Activated CD4-positive, CD25-positive, alpha-beta regulatory T cell (primary cell): ENCODE measurements at places on chromosomes 2 and 18.

GRCh38 chr2:23055251-23055650, 329.7 kb upstream of the KLHL29 start:
- DNase-seq = no peak

- DNase-seq = no peak
These were observed 76.9 kb upstream of the NABP1 start for GRCh38 chr2:191601060-191601459.

- DNase-seq = no peak
These were observed 273.6 kb downstream of the SLC8A1 start for GRCh38 chr2:40178171-40178778.

DNA sequence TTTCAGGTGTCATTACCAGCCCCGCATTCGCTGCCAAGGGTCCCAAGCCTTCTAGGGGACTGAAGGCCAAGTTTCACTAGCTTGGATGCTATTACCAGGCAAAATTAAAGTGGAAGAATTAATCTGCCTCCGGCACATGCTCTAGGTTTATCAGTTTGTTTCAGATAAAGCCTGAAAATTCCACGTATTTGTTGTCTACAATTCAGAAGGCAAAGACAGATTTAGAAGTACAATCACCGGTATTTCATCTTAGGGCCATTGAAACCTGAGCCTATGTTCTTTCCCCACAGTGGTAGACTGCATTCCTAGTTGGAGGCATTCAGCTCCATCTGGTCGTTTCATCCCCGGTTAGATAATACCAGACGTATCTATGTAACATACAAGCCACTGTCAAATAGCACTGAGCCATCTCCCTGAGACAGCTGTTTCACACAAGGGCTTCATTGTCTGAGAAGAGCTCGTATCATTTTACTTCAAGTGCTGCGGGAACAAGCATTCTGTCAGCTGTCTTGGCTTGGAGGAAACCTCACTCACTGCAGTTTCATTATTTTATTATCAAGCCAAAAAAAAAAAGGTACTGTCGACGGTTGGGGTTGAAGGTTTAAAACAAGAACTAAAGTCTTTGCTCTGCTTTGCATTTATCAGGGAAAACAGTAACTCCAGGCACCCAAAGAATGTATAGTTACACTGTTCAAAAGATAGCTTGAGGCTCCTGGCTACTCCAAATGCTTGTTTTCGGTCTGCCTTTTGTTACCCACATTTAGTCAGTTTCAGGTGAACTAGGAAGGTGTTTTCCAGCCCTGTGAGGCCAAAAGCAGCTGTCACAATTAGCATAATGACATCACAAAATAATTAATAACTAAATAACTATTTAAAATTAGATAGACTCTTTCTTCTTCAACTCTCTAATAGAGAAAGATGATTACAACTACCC, 76.7 kb downstream of the TGIF1 start:
- no peak for DNase-seq

- DNase-seq = no peak
These were observed 113.8 kb upstream of the EPAS1 start for GRCh38 chr2:46183426-46183825.

- DNase-seq = no peak
These were observed 114.1 kb downstream of the ZNF516 start for GRCh38 chr18:76380791-76381405.

DNA sequence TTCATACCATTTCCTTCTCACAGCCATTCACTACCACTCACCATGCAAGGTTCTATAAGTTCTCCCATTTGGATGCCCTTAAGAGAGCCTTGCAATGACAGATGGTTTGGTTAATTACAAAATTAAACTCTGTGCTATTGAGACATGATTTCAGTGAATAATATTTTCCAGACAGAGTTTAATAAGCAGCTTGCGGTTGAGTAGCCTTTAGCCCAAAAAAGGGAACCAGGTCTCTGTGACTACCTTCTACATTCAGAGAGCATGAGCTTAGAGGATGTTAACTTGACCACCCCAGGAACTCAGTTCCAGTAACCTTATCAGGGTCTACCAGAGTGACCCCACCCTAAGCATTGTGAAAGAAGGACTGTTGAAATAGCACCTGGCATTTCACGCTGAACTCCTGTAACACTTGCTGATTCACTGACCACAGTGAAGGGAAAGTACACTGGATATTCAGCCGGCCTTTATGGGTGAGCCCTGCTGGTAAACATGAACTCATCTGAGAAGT, 1173.1 kb upstream of the ZEB2 start:
- no peak for DNase-seq

GRCh38 chr2:128500138-128500800, 181.6 kb upstream of the HS6ST1 start:
- DNase-seq = no peak

DNA sequence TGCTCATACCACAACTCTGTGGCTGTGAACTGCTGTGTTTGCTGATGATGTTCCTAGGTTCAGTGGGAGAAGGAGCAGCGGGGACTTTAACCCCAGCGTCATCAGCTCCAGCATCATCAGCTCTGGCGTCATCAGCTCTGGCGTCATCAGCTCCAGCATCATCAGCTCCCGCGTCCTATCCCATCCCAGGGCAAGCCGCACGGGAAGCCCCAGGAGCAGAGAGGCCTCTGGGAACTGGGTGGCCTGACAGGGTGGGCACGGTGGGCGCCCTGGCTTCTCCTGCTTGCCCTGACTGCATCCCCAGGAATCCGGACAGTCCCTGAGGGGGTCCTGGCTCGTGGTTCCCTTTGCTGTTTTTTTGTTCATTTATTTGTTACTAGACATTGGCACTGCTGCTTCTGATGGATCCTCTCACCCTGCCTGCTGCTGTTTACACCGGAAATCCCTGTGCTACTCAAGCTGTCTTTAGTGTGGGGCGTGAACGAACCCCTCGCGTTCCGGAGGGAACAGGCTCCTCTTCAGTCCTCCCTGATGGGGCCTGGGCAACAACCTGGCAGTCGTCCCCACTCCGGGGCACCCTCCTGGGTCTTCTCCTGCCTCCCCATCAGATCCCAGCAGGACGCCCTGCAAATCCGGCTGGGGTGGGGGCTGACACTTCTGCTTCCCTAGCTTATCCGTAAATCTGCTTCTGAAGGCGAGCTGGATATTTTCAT, 67.1 kb upstream of the PXDN start:
- DNase-seq = no peak

- DNase-seq = no peak
These were observed 592.1 kb downstream of the XIRP2 start for GRCh38 chr2:167480232-167480985.

DNA sequence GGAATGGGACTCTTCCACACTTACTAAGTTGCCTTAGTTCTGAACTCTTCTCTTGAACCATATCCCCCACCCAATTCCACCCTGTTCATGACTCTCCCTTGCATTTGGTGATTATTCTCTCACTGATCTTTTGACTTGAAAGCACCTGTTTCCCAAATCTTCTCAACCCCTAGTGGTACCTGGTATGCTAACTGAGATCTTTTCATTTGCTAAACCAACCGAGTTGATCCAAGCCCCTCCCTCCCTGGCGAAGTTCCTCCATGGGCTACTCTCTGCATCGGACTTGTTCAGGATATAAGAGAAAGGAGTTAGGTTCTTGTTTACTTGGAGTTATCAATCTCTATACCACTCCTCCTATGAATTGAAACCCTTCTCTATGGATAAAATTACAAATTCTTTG, 593.5 kb downstream of the BCL11A start:
- no peak for DNase-seq

GRCh38 chr2:236546561-236547002, 23.0 kb upstream of the ACKR3 start:
- DNase-seq = peak; percentile 13

DNA sequence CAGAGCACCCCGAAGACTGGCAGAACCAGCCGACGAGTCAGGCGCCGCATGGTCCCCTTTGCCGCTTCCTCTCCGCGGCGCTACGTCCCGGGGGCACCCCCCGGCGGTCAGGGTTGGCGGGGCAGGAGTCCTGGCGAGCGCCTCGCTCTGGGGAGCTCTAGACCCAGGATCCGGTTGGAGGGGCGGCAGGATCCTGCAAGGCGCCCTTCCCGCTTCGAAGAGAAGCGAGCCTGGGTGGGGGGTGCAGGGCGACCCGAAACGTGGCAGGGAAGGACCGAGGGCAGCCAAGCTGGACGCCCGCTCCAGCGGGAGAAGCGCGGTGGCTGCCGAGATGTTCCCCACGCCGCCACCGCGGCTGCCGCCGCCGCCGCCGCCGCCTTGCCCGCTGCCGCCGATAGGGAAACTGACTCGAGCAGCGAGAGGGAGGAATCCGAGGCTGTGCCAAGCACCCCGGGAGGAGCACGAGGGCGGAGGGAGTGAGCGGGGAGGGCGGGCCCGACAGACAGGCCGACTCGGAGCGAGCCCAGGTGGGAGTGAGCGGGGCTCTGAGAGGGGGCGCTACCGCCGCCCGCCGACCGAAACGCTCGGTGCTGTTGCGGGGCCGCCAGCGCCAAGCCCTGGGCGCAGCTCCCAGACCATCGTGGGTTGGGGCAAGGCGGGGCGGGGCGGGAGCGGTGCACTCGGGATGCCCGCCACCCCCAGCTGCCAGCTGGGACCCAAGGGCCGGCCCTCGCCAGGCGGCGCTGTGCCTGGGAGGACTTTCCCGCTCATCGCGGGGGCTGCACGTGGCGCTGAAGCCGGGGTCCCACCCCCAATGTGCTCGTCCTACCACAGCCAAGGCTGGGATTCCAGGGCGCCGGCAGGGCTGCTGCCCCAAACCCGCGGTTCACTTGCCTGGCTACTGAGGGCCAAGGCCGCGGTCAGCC, at the start of gene GALNT14:
GALNT14 (minus strand) TSS at position 404 of the 926 bp plus-strand sequence; CDS start at position 50, 354 bp downstream.
- DNase-seq = no peak

DNA sequence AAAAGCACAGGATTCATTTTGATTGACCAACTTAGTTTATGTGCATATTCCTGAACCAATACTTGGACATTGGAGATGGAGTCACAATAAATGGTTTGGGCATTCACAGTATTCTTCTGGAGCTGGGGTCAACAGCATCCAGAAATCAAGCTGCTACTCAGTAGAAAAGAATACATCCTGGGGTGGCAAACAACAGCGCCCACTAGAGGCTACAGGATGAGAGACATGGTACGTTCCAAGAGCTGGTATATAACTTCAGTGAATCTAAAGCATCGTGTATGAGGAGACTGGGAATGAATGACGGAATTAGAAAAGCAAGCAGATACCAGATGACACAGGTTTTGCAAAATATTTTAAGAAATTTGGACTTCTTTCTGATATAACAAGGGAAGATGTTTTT, 142.9 kb upstream of the FIGN start:
- no peak for DNase-seq

DNA sequence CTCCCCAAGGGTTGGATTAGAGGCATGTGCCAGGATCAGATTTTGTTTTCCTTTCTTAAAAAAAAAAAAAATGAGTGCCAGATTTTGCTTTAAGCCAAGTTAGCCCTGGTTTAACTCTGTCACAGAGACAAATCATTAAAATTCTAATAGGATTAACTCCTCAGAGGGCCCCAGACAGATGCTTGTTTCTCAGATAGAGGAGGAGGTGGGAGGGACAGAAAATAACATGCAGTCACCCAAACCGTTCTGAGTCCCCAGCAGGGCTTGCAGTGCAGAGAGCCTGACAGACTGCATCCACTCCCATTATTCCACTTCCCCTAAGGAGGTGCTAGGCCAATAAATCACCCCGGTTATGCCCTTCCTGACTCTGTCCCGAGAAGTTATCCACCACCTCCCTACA, 6.3 kb upstream of the PROKR1 start:
- DNase-seq = no peak

DNA sequence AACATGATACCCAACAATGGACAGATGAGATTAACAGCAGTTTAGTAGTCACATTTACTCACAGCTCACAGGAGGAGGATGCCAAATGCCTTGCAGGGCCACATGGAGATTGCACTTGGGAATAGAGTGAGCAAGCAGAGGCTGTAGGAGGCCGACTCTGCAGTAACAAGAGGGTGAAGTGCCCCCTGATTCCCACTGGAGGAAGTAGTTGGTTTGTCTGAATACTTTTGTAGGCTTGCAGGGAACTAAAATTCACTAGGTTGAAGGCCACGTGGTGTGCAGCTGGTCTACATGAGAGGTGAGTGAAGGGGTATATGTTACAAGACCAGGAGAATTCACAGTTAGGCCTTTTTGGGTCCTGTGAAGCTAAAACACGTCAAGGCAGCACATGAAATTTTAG, 419.3 kb upstream of the TNP1 start:
- DNase-seq = no peak

DNA sequence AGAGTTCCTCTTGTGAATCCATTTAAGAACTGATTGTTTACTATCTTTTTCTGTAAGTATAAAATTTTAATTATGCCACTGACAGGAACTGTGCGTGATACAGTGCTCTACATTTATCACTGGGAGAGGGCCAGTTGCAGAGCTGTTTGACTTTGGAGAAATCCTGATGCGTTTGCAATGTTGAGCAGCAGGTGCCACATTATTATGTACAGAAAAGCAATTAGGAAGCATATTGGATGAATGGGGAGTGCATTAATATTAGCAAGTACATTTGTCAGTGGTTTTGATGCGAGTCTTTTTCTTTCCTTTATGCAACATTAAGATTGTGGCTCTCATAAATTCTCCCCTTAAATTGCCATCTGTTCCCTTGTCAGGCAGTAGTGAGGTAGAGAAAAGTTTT, 302.3 kb upstream of the FANCL start:
- DNase-seq = no peak

- no peak for DNase-seq
These were observed 38.8 kb downstream of the G6PC2 start for GRCh38 chr2:168939918-168940317.

DNA sequence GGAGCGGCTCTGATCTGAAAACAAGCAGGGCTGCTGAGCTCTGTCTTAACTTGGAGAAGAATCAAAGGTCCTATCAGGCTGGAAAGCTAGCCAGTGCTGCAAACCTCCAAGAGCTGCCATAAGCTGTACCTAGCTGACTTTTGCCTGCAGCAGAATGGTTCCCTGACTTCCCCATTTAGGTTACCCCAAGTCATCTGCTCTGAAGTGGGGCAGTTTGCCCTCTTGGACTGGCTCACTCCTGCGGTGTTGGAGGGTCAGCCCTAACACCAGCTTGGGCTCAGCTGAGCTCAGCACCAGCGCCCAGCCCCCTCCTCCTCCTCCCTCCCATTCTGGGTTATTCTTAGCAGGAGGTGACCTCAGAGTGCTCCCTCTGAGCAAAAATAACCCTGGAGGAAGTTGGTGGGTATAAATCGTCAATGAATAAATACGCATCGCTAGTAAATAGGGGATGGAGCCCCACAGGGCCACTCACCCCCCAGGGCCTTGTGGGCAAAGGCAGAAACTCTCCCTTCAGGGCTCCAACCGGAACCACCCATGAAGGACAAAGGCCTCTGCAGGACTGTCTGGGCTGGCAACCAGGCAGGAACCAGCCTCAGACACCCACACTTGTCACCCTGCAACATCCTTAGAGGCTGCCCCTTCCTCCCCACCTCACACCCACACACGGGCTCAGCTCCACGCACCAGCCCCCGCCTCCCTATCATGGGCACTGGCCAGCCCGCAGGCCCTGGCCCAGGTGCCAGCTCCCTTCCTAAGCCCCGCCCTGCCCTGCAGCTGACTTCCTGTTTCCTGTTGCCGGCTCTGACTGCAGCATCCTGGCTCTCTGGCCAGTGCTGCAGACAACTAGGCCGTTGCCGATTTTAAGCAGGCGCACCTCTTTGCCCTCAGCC, 46.9 kb downstream of the DNMT3A start:
- peak; percentile 74 for DNase-seq

- no peak for DNase-seq
These were observed 113.0 kb downstream of the QPCT start for GRCh38 chr2:37457401-37457901.

GRCh38 chr2:182522405-182522896, 95.6 kb upstream of the PDE1A start:
- DNase-seq = no peak

GRCh38 chr2:29269095-29269764, 154.0 kb downstream of the CLIP4 start:
- no peak for DNase-seq

- no peak for DNase-seq
These were observed 566 bp downstream of the GATA6 start for GRCh38 chr18:22169889-22170420.
